Stromal cell of bone marrow (primary cell): ENCODE measurements at places on chromosomes 5 and 9.
A peak's percentile ranks its signal among the peaks of the same experiment; 100 is the strongest.

DNA sequence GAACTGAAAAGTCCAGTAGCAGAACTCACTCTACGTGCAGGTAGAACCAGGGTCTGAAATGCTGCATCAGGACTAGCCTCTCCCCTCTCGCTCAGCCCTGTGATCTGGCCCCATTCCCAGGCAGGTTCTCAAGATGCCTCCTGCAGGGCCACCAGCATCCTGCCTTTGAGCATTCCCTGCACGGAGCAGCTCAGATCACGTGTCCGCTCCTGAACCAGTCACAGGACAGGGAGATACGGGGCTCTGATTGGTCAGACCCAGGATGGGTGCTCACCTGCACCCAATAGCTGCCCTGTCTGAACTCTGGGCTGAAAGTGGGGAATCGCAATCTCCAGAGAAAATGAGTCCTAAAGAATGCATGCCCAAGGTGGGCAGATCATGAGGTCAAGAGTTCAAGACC lies 50.8 kb downstream of the NEURL1B start:
- DNase-seq = no peak

- no peak for DNase-seq
Observed at GRCh38 chr9:89879276-89879675, 274.5 kb downstream of the GADD45G start.

- peak; percentile 69 for DNase-seq
Observed at GRCh38 chr9:85258823-85259370, 482.9 kb downstream of the AGTPBP1 start.

- DNase-seq = no peak
Observed at GRCh38 chr9:83937861-83938455, 16.7 kb upstream of the KIF27 start.

DNA sequence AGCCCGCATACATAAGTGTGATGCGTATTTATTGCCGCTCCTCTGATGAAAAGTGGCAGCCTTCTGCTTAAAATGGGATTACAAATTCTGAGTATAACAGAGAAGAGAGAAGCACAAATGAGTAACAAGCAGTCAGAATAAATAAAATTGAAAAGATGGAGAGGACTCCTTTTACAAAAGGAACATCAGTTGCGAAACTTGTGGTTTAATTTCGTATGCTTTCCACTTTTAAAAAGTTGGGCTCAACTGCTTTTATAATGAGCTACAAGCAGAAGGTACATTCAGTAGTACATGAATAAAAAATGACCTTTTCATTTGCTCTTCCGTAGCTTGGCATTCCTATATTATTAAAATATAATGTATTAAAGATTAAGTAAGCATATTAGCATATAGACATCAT lies 320.0 kb downstream of the FBXL17 start:
- DNase-seq = peak; percentile 19

DNA sequence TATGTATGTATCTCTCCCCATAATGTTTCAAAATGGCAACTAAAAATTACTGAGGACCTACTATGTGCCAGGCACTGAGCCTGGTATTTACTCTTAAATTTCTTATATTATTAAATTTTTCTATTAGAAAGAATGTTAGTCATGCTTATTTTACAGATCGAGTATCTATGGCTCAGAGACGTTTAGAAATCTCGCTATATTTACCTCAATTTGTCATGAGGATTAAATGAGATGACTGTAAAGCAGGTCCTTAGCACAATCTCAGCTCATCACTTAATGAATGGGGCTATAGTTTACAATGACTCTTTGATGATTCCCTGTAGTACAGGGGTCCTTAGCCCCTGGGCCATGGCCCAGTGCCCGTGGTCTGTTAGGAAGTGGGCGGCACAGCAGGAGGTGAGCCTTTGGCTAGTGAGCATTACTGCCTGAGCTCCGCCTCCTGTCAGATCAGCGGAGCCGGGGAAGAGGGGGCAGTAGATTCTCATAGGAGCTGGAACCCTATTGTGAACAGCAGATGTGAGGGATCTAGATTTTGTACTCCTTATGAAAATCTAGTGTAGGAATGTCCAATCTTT lies 15.5 kb downstream of the ENC1 start:
- no peak for DNase-seq

GRCh38 chr5:14436801-14437542 lies 144.6 kb upstream of the OTULINL start:
- DNase-seq = no peak

DNA sequence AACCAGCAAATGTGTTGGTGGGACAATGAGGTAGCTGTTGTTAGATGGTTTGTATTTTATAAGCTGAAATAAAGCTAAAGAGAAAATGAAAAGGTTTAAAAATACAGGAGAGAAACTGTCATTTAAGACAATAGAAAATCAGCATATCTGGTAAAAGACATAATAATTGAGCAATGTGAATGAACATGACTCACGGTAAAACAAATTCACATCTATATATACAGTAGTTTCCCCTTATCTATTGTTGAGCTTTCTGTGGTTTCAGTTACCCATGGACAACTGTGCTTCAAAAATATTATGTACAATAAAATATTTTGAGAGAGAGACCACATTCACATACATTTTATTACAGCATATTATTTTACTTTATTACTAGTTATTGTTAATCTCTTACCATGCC lies 1649.8 kb downstream of the EFNA5 start:
- no peak for DNase-seq

- peak; percentile 87 for DNase-seq
Observed at GRCh38 chr9:93119953-93120845, 13.9 kb downstream of the NINJ1 start.

GRCh38 chr9:31916591-31917241 lies 467.7 kb upstream of the ACO1 start:
- no peak for DNase-seq
